AG09309 (cell line): ENCODE measurements at places on chromosomes 11 and 22.

DNA sequence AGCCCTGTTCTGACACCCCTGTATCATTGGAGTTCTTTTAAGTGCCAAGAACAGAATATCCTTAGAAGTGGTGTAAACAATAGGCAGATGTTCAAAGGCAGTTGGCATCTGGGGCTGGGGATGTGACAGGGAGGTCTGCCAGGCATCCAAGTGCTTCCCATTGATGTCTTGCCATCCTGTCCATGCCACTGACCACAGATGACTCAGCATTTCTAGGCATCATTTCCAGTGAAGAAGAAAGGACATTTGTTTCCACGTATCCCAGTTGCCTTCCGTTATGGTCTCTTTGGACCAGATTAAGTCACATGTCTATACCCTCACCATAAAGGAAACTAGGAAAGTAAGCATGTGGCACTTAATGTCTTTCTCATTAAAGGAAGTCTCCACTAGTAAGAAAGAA lies 76.7 kb upstream of the BARX2 start:
- DNase-seq: no peak

- no peak for DNase-seq
Measured at GRCh38 chr11:63775191-63775590, 6.6 kb upstream of the ZFTA start.

- DNase-seq: no peak
Measured at GRCh38 chr11:110345743-110346142, 49.3 kb upstream of the RDX start.

GRCh38 chr22:49865156-49865555 lies 11.5 kb downstream of the ZBED4 start:
- no peak for DNase-seq

- no peak for DNase-seq
Measured at GRCh38 chr11:120747850-120748814, 236.6 kb downstream of the GRIK4 start.

DNA sequence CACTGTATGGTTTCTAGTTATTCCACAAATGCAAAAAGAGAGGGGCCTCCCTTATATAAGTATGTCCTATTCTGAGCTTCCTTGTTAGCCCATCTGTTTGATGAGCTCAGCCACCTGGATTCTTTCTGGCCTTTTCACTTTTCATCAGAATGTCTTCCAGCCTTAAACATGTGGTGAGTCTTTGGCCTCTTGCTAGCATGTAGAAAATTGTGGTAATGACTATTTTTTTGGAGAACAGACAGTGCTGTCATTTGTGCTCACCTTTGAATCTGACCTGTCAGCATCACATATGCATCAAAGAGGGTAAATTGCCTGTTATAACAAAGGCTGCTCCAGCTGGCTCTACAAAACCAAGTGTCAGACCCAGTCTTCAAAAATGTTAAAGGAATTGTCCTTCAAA lies 558.7 kb downstream of the RAB38 start:
- no peak for DNase-seq

DNA sequence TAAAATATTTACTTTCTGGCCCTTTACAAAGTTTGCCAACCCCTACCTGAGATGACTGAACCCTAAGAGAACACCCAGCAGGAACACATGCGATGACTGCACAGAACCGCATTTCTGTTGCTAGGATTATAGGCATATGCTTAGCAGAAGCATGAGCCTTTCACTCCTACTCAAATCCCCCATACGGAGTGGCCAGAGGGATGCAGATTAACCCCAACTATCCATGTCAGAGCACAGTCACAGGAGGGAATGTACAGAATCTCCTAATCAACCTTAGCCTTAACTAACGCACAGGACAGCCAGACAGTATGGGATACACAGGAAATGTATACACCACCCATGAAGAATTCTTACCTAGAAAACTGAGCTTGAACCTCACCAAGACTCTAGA lies 6.2 kb downstream of the HPS4 start:
- DNase-seq: no peak

- DNase-seq: no peak
Measured at GRCh38 chr11:45209000-45209879, 62.8 kb downstream of the PRDM11 start.

- DNase-seq: no peak
Measured at GRCh38 chr11:38972220-38972619, 2374.2 kb upstream of the RAG2 start.

- no peak for DNase-seq
Measured at GRCh38 chr11:95072948-95073347, 6.2 kb downstream of the SRSF8 start.

DNA sequence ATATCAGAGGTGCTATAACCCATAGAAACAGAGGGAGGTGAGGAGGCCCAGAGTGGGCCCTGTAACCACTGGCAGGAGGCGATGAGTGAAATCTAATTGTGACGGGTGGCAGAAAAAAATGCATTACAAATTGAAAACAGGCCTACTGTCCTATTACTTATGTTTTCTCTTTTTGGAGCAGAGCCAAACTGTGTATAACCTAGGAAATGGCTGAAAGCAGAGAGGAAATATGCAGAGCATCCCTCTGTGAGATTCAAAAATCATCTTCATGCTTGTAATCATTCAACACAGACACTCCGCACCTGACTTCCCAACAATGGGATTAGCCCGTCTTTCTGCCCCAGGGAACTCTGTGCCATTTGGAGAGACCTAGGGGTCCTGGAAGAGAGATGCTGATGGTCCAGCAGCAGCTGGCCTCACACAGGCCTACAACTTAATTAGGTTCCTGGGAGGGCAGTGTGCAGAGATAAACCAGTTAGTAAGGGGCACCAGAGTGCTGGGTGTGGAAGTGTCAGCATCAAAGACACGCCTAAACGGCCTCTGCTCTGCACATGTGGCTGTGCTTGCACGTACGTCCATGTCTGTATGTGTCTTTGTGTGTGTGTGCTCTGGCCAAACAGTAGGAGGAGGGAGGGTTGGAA lies 41.8 kb downstream of the MAP6 start:
- no peak for DNase-seq

DNA sequence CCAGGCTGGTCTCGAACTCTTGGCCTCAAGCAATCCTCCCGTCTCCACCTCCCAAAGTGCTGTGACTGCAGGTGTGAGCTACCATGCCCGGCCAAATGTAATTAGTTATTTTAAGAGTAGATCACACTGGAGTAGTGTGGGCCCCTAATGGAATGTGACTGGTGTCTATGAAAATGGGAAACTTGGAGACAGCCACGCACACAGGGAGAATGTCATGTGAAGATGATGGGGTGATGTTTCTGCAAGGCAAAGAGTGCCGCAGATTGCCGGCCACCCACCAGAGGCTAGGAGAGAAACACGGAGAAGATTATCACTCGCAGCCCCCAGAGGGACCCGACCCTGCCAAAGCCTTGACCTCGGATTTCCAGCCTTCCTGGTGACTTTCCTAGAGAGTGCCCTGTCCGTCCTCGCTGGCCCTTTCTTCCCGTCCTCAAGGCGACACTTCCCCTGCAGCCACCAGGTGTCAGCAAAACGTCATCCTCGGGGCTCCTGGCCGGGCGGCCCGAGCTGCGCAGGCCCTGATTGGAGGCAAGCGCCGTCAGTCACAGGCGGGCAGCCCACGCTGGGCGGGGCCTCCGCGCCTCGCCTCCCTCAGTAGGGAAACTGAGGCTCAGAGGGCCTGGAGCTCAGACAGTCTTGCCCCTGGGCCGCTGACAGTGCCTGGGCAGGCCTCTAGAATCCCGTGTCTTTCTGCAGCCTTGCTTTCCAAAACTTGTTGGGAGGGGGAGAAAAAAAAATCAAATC lies 16.3 kb downstream of the CRYBB2 start:
- no peak for DNase-seq

- no peak for DNase-seq
Measured at GRCh38 chr11:68959465-68960293, 21.1 kb downstream of the MRGPRD start.

GRCh38 chr11:65503368-65503948 lies 4.6 kb downstream of the MALAT1 start:
- no peak for DNase-seq

GRCh38 chr11:31817621-31818424 lies 6.7 kb upstream of the PAX6 start:
- DNase-seq: no peak

- no peak for DNase-seq
Measured at GRCh38 chr22:43153899-43154298, 2.5 kb downstream of the TSPO start.

- DNase-seq: no peak
Measured at GRCh38 chr11:126384449-126385070, 29.1 kb downstream of the ST3GAL4 start.

GRCh38 chr22:42078469-42079318 lies 806 bp upstream of the SMDT1 start:
- DNase-seq: no peak

DNA sequence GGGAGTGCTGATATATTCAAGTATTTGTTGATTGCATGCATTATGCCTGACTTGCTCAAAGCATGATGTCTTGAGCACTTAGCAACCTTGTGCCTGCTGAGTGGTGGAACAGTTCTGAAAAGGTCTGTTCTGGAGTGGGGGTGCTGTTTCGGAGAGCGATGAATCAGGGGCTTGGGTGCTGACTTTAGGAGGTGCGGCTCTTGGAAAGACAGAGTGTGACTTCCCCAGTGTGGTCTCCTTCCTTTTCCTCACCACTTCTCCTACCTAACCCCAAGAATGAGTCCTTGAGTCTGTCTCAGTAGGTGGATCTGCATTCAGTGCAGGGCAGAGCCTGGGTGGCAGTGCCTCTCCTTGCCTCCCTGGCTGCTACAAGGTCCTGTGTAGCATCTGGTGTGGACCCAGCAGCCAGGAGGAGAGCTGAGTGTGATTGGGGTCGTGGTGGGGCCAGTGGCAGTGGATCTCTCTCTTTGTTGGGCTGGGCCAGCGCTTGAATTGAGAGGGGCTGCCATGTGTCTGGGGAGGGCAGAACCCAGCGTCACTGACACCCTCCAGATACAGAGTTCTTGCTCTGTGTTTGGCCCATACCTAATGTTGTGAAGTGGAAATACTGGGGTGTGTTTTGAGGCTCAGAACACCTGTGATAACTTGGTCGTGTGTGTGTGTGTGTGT lies 35.9 kb downstream of the ST3GAL4 start:
- DNase-seq: no peak

- DNase-seq: no peak
Measured at GRCh38 chr11:88594274-88594950, 256.9 kb upstream of the CTSC start.

DNA sequence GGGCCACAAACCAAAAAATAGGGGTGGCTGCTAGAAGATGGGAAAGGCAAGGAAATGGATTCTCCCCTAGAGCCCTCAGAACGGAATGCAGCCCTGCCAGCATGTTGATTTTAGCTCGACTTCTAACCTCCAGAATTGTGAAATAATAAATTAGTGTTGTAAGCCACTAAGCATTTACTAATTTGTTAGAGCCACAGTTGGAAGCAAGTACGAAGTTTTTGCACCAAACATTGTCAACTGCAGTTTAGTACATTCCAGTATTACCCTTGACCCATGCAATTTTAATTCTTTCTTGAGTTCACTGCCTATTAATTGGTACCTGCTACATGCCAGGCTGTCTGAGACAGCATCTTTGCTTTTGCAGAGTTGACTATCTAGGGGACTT lies 32.2 kb downstream of the PARVA start:
- DNase-seq: no peak

DNA sequence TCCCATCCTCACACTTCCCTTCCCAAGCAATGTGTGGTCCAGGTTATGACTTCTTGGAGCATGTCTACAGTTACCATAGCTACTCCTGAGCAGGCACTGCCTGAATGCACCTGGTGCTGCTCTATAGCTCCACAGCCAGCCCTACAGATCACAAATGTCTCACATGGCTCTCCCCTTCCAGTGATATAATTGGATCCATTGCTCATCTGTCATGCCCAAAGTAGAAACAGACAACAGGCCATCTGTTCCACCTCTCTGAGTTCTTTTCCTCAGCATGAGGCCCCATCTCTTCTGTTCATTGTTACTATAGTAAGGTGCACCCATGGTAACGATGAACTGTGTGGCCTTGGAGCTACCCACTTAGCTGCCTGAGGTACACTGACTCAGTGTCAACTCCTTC lies 320.3 kb upstream of the ZC3H12C start:
- no peak for DNase-seq

- DNase-seq: no peak
Measured at GRCh38 chr22:26127126-26127525, 42.1 kb upstream of the SEZ6L start.

GRCh38 chr11:91243630-91244029 lies 981.0 kb upstream of the FAT3 start:
- DNase-seq: no peak

DNA sequence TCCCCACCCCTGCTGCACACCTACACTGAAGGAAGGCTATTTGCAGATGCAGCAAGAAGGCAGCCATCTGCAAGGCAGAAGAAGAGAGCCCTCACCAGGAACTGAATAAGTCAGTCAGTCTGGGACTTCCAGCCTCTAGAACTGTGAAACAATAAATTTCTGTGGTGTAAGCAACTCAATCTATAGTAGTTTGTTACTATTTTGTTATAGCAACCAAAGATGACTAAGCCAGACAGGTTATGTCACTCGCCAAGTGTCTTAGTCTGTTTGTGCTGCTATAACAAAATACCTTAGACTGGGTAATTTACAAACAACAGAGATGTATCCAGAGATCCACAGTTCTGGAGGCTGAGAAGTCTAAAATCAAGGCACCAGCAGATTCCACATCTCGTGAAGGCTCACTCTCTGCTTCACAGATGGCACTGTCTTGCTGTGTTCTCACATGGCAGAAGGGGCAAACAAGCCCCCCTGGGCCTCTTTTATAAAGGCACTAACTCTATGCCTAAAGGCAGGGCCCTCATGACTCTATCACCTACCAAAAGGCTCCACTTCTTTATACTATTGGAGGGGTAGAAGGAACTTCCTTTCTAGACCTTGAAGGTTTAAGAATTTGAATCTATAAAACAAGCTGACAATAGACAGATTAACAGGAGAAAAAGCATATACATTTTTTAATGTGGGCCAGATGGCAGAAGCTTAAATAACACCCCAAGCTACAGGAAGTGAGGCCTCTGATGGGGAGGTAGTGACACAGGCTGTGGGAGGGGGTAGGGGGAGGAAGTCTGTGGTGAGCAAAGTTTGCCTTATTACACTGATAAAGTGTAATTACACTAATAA lies 12.3 kb downstream of the APOL6 start:
- DNase-seq: no peak

DNA sequence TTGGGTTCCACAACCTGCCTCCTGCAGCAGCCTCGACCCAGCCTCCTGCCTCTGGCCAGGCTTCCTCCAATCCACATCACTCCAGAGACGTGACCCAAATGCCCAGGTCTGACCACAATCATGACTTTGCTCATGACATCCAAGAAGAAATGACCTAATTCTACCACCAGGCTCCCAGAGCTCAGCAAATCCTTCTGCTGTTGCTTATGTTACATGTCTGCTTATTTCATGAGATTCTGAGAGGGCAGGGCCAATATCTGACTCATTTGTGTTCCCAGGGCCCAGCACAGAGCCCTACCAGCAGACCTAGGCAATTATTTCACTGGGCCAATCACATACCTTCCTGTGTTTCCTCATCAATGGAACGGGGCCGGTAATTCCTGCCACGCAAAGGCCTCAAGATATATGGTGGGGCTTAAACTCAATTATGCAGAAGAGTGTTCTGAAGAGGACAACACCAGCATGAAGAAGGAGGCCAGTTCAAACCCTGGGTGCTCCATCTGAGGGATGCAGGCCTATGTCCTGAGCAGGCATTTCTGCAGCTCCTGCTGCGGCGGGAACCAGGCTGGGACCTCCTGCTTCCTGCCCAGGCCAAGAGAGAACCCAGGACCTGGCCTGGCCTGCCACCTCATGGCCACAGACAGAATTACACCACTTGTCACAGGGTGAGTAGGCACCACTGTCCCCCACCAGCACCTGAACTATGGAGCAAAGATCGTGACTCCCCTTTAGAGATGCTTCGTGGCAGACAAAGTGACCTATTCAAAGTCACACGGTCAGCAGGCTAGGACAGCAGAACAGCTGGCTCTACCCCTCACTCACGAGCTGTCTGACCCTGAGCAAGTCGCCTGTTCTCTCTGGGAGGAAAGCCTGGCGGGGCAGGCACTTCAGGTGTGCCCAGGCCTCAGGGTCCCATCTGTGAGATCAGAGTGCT lies 5.9 kb downstream of the CENPM start:
- peak; percentile 79 for DNase-seq
